Renal cortical epithelial cell (primary cell): ENCODE measurements at places on chromosomes 5 and 9.

DNA sequence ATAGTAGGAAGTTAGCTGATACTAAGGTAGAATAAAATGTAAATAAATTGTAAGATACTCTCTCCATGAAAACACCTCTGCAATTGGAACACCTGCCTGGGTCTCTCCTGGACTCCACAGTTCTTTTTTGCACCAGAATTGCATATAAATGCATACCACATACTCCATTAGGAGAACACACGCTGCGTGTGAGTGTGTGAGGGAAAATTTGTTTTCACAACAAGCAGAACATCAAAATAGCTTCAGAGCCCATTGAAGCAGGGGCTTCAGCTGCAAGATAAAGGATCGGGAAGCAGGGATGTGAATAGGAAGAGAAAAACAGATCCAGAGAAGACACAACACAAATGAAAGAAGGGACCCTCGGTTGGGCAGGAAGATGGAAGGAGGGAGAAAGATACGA is 389.8 kb upstream of the BRINP1 start:
- DNase-seq, result no peak

DNA sequence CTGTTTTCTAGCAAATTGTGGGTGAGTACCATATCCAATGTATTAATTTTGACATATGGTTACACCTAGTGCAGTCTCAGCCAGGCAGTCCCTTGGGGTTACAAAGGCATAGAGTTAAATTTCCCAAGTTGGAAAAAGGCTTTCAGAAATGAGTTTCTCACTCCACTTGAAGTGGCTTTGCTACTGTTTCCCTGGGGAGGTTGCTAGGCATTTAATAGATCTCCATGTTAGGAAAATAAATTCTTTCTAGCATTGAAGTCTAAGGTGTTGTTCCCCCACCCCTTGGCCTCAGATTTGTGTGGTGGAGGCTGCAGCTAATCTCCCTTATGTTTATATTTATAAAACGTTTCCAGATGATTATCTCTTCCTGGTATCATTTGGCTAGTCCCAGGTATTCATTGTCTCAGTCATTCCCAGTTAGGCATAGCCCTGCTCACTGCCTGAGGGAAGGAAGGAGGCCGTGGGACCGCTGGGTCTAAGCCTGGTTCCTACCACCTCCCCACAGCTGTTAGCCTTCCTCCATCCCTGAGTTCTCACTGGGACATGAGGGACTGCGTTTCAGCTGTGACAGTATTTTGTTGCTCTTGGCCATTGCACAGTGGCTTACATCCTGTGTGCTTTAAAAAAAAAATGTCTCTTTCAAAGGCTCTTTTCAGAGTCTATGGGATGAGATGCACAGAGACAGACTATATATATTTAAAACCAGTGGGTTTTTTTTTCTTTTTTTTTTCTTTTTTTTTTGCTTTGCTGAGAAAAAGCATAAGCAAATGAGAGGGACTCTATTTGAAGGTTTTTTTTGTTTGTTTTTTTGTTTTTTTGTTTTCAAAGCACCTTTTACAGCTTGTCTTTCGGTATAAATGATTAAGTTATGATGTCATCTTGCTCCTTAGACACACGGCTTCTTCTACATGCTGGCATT is 121.5 kb downstream of the MAST4 start:
- no peak for DNase-seq

- DNase-seq, result no peak
Measured at GRCh38 chr9:96078897-96079490, 203.5 kb downstream of the ERCC6L2 start.

GRCh38 chr5:151151793-151152192 is 5.8 kb downstream of the ANXA6 start:
- no peak for DNase-seq

DNA sequence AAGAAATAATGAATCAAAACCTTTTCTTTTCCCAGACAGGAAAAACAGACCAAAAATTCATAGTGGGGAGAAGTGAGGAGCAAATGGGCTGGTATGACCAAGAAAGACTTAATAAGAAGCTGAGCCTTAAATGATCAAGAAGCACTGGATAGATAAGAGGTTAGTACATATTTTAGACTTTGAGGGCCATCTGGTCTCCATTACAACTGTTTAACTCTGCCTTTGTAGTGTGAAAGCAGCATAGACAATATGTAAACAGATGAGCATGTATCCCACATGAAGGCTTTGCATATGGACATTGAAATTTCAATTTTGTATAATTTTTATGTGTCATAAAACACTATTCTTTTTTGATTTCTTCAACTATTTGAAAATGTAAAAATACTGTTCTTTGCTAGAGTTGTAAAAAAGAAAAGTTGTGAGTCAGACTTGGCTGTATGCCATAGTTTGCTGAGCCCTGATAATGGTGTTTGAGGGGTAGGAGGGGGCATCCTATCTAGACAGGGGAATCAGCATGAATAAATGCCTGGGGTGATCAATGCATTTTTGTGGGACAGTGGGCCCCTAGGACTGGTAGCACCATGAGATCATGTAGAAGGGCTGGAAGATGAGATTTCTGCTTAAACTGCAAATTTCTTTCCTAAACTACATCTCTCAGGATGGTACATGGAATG is 91.8 kb upstream of the GPR151 start:
- no peak for DNase-seq

DNA sequence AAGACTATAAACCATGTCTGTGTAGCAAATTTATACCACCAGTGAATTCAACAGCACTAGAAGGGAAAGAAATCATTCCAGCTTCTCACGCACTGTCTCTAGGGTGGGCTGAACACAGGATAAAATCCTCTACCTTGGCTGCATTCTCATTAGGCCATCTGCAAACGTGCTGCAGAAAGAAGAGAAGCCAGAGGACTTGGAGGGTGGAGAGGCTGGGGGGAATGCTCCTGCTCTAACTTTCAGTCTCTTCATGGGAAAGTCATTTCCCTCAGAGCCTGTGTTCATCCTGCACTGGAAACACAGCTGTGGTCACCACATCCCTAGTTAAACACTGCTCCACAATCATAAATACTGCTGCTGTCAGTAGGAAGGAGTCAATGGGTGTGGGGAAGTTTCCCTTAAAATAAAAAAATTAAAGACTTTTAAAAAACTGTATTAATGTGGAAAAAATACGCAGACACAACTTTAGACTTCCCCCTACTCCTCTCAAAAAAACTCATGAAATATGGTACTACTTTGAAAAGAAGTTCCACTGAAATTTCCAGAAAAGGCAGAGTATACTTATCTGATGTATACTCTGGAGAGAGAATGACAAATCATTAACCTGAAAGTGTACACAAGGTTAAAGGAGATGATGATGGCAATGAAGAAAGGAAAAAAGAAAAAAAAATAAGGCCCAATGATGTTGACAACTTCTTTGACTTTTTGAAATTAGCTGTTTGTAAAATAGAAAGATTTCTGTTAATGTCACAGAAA is 46.8 kb downstream of the LHFPL2 start:
- peak; percentile 56 for DNase-seq

GRCh38 chr5:78779262-78779661 is 130.7 kb upstream of the LHFPL2 start:
- DNase-seq, result no peak

- DNase-seq, result no peak
Measured at GRCh38 chr5:64214132-64214531, 48.5 kb downstream of the RNF180 start.

- no peak for DNase-seq
Measured at GRCh38 chr5:12566441-12566840, 662.2 kb upstream of the CTNND2 start.

- DNase-seq, result no peak
Measured at GRCh38 chr5:108945094-108945493, 197.4 kb downstream of the FER start.

DNA sequence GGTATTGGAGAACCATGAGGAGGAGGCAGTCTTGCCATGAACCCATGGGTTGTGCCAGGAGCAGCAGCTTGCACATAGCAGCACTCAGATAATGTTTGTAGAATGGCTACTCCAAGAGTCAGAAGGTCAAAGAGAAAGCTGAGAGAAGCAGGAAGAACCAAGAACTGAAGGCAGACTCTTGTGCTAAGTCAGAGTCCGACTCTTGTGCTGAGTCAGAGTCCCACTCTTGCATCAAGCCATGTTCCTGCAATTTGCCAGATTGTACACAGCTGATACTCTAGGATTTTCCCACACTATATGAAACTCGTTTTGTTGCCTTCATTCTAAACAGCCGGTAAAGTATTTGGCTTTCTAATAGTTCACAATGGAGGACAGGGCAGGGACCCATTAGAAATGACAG is 26.2 kb upstream of the HSPA9 start:
- peak; percentile 90 for DNase-seq

DNA sequence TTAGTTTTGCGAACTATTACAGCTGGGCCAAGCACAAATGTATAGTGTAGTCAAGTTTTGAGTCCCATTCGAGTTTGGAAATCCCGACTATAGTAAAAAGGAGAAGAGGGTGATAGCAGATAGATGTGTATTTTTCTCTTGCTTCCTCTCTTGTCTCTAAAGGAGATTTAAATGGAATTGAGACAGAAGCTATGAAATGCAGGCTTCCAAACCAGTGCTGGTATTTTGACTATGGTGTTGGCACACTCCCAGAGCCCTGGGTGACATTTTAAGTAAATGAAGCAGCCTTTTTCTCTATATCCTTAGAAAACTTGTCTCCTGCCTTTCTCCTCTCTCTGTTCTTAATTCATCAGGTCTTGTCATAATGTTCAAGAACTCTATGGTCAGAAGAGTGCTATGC is 17.7 kb upstream of the AUH start:
- no peak for DNase-seq

GRCh38 chr5:128196080-128196479 is 112.5 kb downstream of the SLC12A2 start:
- DNase-seq, result no peak

GRCh38 chr5:78377056-78377717 is 16.8 kb downstream of the SCAMP1 start:
- peak; percentile 57 for DNase-seq

GRCh38 chr5:181042036-181042713 is 2.1 kb downstream of the BTNL9 start:
- DNase-seq, result no peak
